NCI-H1092 (cell line): ENCODE measurements at places on chromosomes 13 and 19.

DNA sequence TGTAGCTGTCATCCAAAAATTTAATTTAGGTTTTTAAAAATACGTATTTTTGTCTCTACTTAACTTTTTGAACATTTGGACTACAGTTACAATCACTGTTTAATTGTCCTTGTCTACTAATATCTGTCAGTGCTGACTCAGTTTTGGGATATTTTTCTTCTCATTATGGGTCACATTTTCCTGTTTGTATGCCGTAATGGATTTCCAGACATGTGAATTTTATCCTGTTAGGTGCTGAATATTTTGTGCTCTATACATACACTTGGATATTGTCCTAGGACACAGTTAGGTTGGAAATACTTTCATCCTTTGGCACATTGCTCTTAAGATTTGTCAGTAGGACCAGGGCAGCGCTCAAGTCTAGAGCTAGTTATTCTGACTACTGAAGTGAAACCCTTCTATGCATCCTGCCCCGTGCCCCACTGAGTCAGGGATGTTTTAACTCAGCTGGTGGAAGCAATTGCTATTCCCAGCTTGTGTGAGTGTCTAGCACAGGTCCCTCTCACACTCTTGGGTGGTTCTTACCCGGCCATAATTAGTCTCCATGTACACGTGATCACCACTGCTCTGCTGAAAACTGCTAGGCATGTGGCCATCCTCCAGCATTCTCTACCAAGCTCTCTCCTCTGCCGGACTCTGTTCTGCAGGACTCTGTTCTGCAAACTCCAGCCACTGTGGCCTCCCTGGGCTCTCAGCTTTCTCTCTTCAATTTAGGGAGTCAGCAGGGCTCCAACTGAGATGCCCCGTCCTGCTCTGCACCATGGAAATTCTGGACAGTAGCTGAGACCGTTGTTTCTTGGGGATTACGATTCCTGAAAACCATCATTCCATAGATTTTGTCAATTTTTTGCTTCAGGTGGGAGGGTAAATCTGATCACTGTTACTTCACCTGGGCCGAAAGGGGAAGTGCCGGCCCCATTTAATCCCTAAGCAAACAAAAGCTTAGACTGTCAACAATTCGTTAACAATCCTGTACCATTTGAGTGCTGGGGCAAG is 11.1 kb downstream of the PROZ start:
- DNase-seq, result no peak

DNA sequence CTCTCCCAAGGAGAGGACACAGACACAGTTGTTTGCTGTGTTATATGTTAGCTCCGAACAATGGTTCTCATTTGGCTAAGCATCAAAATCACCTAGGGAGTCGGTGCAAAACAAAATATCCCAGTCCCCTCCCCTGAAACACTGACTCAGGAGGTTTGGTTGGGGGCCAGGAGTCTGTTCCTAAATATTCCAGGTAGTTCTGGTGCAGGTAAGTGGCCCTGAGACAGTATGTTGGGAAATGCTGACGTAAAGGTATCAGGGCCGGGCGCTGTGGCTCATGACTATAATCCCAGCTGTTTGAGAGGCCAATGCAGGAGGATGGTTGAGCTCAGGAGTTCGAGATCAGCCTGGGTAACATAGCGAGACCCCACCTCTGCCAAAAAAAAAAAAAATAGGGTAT is 2.3 kb upstream of the MAP2K7 start:
- DNase-seq, result no peak

DNA sequence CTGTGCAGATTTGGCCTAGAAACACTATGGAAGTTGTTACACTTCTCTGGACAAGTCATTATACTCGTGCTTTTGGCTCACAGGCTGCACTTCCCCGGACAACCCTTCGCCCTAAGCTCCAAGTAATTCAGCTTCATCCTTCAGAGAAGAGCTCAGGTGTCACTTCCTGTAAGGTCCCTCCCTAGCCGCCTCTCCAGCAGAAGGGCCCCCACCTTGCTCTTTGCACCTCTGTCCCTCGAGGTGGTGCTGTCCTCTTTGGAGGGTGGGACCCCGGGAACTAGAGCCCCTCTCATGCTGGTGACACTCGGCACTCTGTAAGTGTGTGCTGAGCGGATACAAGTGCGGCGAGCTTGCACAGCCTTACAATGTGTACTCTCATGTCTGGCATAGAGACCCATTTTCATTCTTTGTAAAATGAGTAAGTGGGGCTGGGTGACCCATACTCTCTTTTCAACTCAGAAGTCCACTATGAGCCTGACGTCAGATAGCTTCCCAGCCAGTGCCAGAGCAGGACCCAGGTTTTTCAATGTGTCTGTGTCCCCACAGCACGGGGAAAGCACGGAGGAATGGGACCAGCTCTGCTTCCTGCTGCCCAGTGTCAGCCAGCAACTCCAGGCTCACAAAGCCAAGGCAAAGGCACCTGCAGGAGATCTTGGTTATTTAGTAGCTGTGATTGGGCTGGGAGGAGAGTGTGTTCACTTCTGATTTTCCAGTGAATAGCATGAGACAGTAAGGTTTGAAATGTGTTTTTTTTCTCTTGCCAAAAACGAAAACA is 26.9 kb downstream of the CHAMP1 start:
- DNase-seq, result no peak

DNA sequence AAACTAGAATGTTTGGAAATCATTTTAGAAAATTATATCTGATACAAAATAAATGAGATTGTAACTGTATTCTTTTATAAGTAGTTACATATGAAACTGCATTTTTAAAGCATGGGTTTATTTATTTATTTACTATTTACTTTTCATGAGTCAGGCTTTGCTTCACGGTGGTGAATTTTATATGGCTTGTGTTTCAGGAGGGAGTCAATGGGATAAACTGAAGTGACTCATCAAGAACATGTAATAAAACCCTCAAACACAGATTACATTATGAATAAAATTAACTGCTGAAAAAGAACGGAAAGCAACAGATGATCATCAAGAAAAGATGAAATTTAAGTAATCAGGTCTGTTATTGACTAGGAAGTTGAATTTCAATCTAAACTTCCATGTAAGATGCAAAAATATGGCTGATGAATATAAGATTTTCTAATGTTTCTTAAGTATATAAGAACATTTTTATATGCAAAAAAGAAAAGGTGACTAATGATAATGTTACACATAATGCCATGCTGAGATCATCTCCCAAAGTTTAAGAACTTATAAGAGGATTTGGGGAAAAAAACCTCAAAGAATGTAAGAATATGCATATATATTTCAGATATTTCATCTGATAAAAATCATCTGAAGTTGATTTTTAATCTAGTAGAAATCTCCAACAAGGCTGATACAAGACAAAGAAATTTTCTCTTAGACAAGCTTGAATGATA is 383.6 kb downstream of the SLITRK1 start:
- DNase-seq, result no peak

GRCh38 chr13:51091839-51092238 is 19.2 kb downstream of the C13orf42 start:
- DNase-seq, result no peak

DNA sequence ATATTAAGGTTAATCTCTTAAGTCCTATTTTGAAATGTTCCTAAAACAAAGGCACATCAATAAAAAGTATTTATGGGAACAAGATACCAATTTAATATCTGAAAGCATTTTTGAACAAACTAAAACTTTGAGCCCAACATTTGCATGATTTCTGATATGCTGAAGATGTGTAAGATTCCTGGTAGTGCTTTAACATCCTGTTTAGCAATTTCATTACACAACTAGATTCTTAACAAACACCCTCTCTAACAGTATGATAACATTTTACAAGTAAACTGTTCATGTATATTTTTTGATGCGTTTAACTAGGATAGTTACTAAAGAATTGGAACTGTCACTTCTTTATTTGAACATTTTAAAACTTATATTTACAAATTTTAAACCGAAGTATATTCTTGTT is 63.9 kb downstream of the DACH1 start:
- DNase-seq, result no peak

DNA sequence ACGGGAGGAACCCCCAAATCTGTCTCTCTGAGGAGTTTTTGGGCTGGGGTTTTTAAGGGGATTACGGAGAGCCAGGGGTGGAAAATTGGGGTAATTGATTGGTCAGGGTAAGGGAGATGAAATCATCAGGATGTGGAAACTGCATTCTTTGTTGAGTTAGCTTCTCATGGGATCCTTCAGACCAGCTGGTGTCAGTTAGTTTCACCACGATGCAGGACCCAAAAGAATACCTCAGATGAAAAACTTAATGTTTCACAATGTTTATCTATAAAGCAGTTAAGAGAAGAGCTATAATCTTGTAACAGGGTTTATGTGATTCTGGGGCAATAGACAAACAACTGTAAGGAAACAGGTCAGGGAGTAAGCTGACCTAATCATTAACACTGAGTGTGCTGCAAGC is 230.8 kb downstream of the POU4F1 start:
- no peak for DNase-seq

- DNase-seq, result no peak
Observed at GRCh38 chr19:52938761-52939160, 15.5 kb upstream of the ZNF888 start.

- no peak for DNase-seq
Observed at GRCh38 chr13:76759877-76760276, 126.3 kb downstream of the KCTD12 start.

GRCh38 chr13:97376981-97377380 is 57.0 kb upstream of the RAP2A start:
- DNase-seq, result no peak

GRCh38 chr13:110017379-110017778 is 231.0 kb upstream of the IRS2 start:
- DNase-seq, result no peak

- no peak for DNase-seq
Observed at GRCh38 chr13:20439261-20439660, 86.4 kb downstream of the CRYL1 start.

DNA sequence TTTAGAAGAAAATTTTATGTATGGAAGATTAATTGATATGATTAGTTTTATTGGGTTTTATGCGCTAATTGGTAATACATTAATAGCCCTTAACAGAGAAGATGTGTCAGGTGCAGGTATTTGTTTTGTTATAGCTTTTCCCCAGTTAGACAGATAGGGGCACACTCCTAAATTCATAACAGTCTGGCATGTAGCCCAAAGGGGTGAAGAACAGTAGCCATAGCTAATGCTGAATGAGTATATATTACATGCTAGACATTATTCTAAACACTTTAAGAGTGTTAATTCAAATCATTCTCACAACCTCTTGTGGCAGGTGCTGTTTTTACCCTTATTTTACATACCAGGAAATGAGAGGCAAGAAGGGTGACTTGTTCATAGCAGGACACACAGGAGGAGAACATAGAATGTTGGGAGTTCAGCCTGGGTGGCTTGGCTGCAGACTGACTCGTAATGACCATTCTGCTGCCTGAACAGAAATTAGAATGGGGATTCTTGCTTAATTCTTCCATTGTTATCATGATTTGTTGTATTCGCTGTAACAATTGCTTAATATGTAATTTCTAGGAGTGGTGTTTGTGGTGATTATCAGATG is 20.1 kb downstream of the PCCA start:
- no peak for DNase-seq

GRCh38 chr13:51559946-51560735 is 24.1 kb upstream of the WDFY2 start:
- DNase-seq, result no peak

GRCh38 chr19:27748551-27749152 is 1464.3 kb downstream of the UQCRFS1 start:
- no peak for DNase-seq

GRCh38 chr13:112136095-112136494 is 69.1 kb downstream of the SOX1 start:
- no peak for DNase-seq

DNA sequence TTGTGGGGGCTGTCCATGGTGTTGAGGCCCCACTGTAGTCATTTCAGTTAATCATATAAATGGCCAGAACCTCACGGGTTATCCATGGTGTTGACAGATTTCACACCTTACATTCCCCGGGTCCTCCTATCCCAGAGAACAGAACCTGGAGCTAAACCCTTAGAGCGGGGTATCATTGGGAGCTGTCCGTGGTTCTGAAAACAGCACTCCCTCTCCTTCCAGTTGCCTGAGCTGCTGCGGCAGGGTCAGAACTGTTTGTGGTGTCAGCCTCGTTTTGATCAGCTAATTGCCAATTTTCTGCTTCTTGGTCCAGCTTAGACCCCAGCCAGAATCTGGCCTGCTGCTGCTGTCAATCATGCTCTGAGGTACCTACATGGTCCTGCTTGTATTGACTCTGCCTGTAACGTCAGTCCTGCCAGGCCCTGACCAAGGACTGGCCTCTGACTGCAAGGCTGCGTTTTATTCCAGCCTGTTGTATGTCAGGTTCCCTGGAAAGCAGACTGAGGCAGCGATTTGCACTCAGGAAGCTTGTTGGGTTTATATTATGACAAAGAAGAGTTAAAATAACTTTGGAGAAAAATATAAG is 55.8 kb upstream of the KCTD15 start:
- DNase-seq, result no peak

DNA sequence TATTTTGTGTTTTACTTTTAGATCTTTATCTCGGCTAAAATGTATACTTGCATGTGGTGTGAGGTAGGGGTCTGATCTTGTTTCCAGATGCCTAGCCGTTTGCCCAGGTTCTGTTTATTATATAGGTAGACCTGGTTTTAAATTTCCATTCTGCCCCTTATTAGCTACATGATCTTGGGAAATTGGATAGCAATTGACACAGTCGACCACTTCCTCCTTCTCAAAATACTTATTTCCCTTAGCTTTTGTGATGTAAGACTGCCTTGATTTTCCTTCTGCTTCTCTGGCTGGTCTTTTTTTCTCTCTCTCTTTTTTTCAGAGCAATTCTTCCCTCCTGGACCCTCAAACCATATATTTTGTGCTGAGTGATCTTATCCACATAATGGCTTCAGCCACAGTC is 3.0 kb upstream of the PGLYRP1 start:
- no peak for DNase-seq

- DNase-seq, result no peak
Observed at GRCh38 chr13:106443607-106444322, 91.7 kb downstream of the EFNB2 start.

- no peak for DNase-seq
Observed at GRCh38 chr19:41334793-41335192, 18.9 kb downstream of the TGFB1 start.

- DNase-seq, result no peak
Observed at GRCh38 chr13:21181671-21182070, 5.2 kb downstream of the MRPL57 start.

- DNase-seq, result peak; percentile 84
Observed at GRCh38 chr19:17757125-17757524, 5.8 kb downstream of the FCHO1 start.

- no peak for DNase-seq
Observed at GRCh38 chr19:30968210-30968609, 381.0 kb downstream of the TSHZ3 start.
